Thoracic aorta (tissue), 2 donors: ENCODE measurements at places on chromosomes 4 and X. TPM values are rescaled to one million over a fixed set of nuclear protein-coding genes. Genes with fewer than 3 reads are reported as not detected.

The SLC34A2 gene
- not detected for total RNA-seq

The PDLIM3 gene
- total RNA-seq, result 1,176 TPM

DNA sequence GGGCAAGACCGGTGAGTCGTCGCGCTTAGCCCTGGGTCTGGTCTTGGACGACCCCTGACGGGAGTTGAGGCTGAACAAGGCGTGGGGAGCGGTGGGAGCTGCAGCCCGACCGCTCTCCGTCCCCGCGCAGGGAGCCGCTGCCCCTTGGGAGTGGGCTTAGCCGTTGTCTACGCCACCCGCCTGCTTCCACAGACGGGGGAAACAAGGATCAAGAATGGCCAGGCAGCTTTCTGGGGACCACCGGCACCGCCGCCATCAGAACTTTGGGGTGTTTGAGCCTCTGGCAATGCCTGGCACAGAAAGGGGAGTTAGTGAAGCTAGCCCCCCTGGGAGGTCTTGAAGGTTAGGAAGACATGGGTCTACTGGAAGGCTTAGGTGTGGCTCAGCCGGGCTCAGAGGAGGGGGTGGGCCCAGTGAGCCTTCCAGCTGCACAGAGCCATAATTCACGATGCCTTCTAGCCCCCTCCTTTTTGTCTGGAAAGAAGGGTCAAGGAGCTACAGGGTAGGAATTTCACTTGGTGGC, 583 bp downstream of the RASL11B start:
- H3K27me3 ChIP-seq, result no peaks in the 10 kb centered on the region
- H3K36me3 ChIP-seq, result peaks cover 3% of the 10 kb centered on the region

The PCSK1N gene
- 1.8 TPM for total RNA-seq

The CFP gene
- total RNA-seq, result 13.1 TPM
